ENCODE measurements at places on chromosomes 5 and 9.
A peak's percentile ranks its signal among the peaks of the same experiment; 100 is the strongest.

DNA sequence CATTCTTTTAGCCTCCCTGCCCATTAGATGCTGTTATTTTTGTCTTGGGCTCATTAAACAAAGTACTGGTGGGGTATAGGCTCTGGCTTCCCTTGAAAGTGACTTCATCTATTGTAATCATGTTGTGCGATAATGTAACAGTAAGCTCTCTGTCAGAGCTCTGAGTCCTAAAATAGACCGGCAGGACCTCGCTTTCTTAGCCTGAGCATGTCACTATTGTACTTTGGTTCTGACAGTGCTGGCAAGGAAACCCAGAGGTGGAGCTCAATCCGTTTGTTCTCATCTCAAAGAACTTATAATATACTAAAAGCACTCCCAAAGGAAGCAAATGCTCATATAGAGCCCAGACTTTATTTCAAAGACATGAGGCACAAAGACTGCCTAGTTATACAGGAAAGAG is 339.1 kb upstream of the CCNH start:
- no peak for DNase-seq

DNA sequence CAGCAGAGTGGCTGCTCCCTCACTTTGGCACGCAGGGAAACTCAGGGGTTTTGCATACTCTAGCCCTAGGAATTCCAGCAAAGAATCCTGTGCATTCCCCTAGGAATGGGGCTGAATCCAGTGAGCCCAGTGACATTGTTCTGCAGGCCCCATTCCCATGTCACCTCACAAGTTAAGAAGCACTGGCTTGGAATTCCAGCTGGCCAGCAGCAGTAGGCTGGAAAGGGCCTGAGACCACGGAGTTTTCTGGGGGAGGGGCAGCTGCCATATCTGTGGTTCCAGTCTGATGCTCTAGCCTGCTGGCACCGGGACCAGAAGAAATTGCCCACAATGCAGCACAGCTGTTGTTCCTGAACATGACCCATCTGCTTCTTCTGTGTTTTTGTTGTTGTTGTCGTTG is 217.6 kb upstream of the DMRTA1 start:
- DNase-seq, result no peak

DNA sequence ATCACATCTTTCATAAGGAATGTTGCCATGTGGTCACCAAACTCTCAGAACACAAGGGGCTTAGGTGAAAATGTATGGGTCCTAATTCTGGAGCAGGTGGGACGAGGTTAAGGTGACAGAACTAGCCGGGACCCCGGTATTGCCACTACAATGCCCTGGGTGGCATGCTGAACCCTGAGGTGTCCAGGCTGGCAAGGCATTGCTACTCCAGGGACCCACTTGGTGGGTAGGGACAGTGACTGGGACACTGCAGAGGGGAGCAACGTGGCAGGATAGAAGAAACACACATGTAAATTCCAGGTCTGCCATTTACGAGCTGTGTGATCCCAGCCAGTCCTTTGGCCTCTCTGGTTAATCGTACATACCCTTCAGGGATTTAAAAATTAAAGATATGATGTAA is 206.9 kb upstream of the MVB12B start:
- no peak for DNase-seq

- no peak for DNase-seq
These were observed 147.9 kb downstream of the DMRT2 start for GRCh38 chr9:1198085-1198484.

- no peak for DNase-seq
These were observed 47.8 kb upstream of the ADAMTS2 start for GRCh38 chr5:179393078-179393477.

GRCh38 chr9:15299374-15299939 is 7.6 kb downstream of the TTC39B start:
- DNase-seq, result no peak

DNA sequence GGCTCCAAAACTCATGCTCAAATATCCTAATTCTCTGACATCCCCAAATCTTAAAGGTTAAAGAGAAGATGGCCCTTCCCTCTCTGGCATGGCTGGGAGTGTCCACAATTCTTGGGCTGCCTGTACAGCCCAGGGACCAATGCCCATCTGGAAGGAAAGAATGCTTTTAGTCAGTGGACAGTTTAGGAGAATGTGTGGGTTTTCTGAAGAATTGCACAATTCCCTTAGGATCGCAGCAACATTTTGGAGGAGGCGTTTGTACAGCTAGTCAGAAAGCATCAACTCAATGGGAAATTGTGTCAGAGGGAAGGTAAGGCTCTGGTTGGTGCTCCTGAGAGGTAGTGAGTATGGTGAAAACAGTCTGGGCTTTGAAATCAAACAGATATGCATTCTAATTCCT is 15.0 kb downstream of the FAM193B start:
- no peak for DNase-seq

GRCh38 chr9:113349445-113350094 is at the start of gene BSPRY:
TSS of gene BSPRY (plus strand) at chr9:113349541. CDS start at chr9:113349580, 39 bp downstream.
- DNase-seq, result no peak

- DNase-seq, result no peak
These were observed 1.0 kb downstream of the AQP3 start for GRCh38 chr9:33446240-33446945.

GRCh38 chr5:175729829-175730277 is 72.0 kb downstream of the HRH2 start:
- DNase-seq, result peak; percentile 50

GRCh38 chr9:132049323-132049882 is 30.3 kb downstream of the MED27 start:
- no peak for DNase-seq

- no peak for DNase-seq
These were observed 42.2 kb downstream of the ERP44 start for GRCh38 chr9:100056561-100056960.

- DNase-seq, result no peak
These were observed 154.3 kb downstream of the DENND1A start for GRCh38 chr9:123775289-123776284.

DNA sequence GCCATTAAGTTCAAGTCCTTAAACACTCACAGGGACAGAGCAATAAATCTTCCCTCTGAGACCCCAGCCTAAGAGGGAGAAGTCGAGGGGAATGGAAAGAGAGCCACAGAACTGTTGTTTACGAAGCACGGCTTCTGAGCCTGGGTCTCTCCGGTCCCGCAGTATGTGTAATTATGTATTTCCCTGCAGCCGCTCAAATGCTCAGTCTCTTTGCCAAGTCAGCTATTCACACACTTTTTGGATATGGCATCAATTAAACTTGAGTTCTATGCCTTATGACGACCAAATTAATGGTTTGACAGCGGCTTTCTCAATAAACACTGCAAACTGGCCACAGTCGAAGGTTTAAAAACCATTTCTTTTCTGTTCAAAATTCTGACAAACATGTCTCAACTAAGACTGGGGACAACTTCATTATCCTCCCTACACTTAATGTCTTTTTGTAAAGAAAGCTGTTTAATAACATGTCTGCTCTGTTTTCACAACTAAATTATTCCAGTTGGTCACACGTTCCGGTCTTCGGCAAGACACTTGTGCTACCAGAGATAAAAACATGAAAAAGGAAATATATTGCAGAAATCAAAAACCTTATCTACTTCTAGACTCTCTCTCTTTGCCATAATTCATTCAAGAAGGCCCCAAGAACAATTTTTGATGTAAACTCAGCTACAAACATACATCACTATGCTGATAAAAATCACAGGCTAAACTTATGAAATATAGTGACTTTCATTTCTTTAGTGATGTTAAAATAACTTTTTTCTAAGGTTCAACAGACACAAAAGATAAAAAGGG is 203.2 kb downstream of the GAPVD1 start:
- no peak for DNase-seq

GRCh38 chr9:127180457-127181314 is 58.3 kb upstream of the ANGPTL2 start:
- DNase-seq, result no peak

DNA sequence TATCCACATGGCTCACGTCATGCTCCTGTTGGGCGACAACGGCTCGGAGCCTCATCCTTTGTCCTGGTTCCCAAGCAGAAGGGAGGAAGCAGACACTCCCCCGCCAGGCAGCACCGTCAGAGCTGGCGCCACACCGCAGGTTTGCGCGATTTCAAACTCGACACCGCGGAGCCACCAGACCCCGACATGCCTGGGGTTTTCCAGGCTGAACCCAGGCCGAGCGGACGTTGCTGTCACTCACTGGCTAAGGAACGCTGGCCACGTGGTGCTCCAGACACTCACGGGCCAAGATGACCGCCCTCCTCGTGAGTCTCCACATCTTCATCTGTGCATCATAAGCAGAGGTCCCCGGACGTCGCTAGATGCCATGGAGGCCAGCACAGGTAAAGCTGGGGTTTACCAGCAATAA is 9.0 kb downstream of the TERT start:
- DNase-seq, result no peak

GRCh38 chr5:78594021-78594420 is 54.6 kb downstream of the LHFPL2 start:
- DNase-seq, result no peak

DNA sequence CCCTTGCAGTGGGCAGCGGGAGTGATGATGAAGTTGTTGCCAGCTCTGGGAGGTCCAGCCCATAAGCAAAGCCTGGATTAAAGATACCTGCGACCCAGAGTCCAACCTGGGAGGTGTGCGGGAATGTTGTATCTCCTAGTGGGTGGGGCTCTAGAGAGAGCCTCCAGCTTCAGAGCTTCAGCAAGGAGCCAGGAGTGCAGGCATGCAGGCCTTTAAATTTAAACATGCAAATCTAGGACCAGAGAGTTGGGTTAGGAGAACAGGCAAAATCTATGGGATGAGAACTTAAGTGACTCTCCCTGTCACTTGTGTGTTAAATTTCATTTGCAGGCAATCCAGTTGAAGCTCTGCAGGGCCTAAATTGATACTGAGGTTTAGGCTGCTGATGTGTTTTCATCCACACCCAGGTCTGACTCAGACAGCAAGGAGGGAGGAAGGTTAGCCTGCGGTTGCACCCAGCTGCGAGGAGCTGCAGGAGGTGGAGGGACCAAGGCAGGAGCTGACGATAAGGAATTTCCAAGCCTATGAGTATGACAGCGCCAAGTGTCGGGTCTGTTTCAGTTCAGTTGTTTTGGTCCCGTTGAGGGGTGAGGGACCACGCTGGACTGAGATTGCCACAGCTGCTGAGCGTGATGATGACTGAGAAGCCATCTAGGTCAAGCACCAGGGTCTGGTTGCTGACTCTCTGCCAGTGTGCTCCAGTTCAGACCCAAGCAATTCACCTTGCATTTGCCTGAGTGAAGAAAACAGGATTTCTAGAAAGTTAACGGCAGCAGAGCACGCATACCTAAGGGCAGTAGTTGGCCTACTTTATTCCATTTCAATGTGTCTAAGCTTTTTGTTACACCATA is 243.0 kb downstream of the ICE1 start:
- no peak for DNase-seq

DNA sequence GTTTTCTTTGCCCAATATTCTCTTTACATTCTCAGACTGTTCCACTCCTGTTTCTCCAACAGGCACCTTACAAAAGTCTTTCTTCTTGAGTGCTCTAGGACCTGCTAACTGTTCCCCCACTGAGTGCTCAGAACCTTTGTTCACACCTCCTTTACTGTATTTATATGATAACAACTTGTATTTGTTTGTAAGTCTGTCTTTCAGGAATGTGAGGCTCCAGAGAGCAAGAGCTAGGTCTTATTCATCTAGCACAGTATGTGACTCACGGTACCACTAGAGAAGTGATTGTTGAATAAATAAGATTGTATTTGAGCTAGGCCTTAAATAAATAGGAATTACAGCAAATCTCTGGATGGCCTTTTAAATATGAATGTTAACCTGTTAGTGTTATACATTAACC is 42.5 kb upstream of the MYOT start:
- DNase-seq, result no peak

- no peak for DNase-seq
These were observed 106.1 kb upstream of the ALDH1B1 start for GRCh38 chr9:38286357-38286756.

DNA sequence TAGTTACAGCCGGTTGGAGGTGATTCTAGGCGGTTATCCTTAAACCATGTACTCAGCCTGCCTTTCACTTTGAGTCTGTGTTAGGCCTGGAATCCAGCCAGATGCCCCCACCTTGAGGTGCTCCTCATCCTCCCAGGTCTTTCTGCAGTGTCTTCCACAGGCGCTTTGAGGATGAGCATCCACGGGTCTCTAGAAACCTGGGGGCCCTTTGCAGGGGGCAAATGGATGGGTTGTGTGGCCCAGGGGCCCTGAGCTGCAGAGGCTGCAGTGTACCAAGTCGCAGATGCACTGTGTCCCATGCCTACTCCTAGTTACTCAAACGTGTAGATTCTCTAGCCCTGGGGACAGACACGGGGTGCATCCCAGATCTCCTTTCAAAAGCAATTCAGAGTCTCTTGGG is 242.1 kb upstream of the IRX1 start:
- DNase-seq, result no peak

- DNase-seq, result no peak
These were observed 572.1 kb downstream of the TLE4 start for GRCh38 chr9:80143899-80144298.

- DNase-seq, result no peak
These were observed 22.8 kb upstream of the FOXB2 start for GRCh38 chr9:76996700-76997099.

GRCh38 chr5:64690417-64691151 is at the start of gene SHISAL2B:
TSS of gene SHISAL2B (plus strand) at chr5:64690503. CDS start at chr5:64690624, 121 bp downstream.
- DNase-seq, result no peak

DNA sequence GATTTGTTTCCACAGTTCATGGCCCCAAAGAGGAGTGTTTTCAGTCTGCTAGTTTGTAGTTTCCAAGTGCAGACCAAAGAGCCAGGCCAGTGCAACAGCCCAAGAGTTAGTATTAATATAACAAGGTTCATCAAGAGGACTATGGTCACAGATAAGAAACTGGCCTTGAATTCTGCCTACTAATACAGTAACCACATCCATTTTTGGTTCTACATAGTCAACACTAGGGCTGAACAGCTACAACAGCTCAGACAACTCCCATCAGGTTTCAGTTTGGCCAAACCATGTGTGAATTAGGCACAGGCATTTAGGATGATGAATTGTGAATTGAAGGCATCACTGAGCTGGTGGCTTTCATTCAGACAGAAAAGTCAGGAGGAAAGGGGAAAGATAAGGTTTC is 13.8 kb upstream of the UBQLN1 start:
- no peak for DNase-seq

GRCh38 chr5:125176005-125176390 is 429.6 kb upstream of the ZNF608 start:
- no peak for DNase-seq

- DNase-seq, result no peak
These were observed 50.9 kb downstream of the UBE2R2 start for GRCh38 chr9:33867747-33868439.

DNA sequence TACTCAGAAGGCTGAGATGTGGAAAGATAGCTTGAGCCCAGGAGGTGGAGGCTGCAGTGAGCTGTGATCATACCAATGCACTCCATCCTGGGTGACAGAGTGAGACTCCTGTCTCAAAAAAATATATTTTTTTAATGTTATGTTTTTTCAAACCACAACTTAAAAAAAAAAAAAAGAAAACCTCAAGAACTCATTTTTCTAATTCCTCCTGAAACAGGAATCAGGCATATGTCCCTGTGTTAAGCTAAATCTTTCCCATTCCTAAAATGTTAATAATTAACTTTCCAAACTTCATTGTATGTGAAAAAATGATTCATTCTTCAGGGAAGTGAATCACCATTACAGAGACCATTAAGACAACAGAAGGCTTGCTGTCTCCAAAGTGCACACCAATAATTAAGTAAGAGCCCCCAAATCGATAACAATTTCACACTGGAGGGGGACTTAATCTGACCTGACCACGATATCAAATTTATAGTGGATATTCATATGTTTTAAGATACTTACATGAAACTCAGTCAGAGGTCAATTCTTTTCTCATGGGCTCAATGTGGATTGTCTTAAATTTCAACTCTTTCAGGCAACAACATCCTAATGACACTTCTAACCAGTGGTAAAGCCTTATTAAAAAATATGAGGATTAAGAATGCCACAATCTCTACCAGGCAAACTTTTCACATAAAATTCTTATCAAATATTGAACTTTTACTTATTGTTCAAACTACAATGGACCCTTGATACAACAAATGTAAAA is 5.2 kb downstream of the CEMIP2 start:
- no peak for DNase-seq

All from NCI-H2107 (cell line).